ENCODE measurements at places on chromosomes 4 and X.

- DNase-seq: no peak
Observed at GRCh38 chrX:118448273-118448783, 47.3 kb upstream of the DOCK11 start.

GRCh38 chr4:29581457-29581856, 1138.7 kb upstream of the PCDH7 start:
- DNase-seq: no peak

- no peak for DNase-seq
Observed at GRCh38 chrX:10017872-10018271, 50.7 kb downstream of the CLDN34 start.

DNA sequence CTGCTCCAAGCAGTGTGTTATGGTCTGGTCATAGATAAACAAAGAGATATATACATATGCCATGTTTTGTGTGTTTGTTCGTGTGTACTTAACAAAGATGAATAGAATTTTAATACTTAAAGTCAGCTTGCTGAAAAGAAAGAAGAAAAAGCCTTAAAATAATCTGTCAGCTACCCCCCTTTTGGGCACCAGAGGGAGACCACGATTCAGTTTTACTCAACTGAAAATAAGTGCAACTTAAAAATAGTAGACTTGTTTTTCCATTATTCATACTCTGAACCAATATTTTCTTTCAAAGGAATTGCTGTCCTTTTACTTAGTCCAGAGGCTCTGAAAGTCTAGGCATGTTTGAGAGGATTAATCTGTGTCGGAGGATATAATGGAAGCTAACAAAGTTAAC, 181.7 kb upstream of the AGTR2 start:
- DNase-seq: no peak

- no peak for DNase-seq
Observed at GRCh38 chr4:176066757-176067156, 1.1 kb downstream of the WDR17 start.

- no peak for DNase-seq
Observed at GRCh38 chr4:3034231-3034630, 40.1 kb downstream of the HTT-AS start.

GRCh38 chrX:72122621-72123337, 8.9 kb downstream of the RTL5 start:
- no peak for DNase-seq

DNA sequence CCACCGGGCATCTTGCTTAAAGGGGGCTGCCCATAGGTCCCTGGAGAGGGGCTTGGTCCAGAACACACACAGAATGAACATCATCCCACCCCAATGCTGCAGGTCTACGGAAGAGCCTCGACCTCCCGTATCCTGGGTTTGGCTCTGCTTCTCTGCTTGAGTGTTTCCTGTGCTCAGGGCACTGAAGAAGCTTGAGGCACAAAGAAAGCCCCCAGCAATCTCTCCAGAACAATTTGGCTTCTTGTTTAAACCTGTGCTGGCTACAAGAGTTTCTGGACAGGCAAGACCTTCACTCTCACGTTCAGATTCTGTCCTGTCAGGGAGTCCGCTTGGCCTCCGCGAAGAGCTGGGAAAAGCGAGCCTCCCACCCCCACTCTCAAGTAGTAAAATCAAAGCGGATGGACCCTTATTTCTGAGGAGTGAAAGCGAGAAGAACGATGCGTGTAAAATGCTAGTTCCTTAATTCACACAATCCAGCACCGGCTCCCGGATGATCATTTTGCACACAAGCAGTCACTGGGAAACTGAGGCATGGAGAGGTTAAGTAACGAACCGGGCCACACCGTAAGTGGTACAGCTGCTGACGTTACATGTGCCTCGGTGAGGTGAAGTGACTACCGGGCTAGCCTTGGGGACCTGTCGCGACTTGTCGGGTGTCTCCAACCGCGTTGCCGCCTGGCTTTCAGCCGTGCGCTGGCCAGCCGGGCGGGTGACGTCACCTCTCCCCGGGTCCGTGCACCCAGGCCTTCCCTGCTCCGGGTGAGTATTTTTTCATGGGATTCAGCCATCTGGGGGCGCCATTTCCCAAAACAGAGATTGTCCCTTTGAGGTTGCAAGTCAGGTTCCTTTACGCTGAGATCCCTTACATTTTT, 3.1 kb upstream of the SFRP2 start:
- peak; percentile 85 for DNase-seq

- no peak for DNase-seq
Observed at GRCh38 chr4:137819964-137820383, 287.7 kb upstream of the PCDH18 start.

- DNase-seq: no peak
Observed at GRCh38 chrX:13022926-13023325, 21.5 kb downstream of the FAM9C start.

DNA sequence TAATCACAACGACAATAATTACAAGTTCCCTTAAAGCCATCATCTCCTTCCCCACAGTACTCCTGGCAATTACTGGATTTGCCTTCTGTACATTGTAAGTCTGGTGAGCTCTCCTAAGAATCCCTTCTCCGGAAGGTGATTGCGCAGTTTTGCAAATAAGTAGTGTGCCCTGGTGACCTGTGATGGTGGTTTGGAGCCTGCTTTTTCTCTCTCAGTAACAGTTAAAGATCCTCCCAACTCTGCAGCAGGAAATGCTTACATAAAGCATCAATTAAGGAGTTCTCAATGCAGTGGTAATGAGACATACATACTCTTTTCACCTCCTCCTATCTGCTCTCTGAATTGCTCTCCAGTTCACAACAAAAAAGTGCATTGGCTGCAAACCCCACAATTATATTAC, 159.7 kb downstream of the SH2D1A start:
- no peak for DNase-seq

DNA sequence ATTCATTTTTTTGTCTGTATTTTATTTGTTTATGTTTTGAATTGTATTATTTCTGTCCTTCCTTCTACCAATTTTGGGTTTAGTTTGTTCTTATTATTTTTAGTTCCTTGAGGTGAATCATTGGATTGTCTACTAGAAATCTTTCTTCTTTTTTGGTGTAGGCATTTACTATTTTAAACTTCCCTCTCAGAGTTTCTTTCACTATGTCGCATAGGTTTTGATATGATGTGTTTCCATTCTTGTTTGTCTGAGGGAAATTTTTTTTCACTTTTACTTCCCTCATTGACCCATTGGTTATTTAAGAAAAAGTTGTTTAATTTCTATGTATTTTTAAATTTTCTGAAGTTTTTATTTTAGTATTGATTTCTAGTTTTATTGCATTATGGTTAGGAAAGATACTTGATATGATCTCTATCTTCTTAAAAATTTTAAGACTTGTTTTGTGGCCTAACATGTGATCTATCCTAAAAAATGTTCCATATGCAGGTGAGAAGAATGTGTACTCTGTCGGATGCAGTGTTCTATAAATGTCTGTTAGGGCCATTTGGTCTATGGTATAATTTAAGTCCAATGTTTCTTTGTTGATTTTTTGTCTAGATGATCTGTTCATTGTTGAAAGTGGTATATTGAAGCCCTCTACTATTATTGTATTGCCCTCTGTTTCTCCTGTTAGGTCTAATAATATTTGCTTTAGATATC, 68.8 kb downstream of the IL15 start:
- DNase-seq: no peak

DNA sequence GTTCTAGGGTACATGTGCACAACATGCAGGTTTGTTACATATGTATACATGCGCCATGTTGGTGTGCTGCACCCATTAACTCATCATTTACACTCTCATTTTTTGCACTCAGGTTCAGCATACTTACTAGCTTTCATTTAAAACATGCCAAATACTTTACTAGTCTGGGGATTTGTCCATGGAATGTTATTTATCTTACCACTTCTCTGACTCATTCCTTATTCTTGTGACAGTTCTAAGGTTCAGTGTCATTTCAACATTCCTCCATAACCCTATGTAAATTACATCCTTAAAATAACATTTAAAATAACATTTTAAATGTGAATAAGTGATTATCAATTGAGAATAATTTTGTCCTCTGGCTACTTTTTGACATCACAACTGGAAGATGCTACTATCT, 19.5 kb upstream of the SYTL5 start:
- DNase-seq: no peak

DNA sequence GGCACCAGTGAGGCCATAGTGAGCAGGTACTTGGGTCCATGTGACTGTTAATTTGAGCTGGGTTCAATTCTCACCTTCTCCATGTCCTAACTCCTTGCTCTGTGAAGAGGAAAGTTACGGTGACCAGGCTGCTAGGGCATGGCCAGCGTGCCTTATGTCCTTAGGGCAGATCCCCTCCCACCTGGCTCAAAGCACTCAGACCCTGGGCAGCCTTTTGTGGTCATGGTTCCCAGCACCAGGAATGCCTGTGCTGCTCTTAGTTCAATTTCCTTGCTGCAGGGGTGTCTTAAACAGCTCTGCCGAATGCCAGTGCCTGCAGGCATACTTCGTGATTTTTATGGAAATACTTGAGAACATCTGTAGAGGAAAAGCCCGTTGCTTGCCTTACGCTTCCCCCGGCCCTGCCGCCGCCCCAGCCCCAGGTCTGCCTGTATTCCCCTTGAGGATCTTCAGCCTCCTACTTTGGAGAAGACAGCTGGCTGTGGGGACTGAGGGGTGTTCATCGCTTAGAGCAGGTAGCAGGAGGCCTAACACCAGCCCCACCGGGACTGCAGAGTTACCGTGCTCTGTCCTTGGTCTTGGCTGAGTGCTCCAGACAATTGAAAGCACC, 3.1 kb upstream of the CDK16 start:
- DNase-seq: no peak

DNA sequence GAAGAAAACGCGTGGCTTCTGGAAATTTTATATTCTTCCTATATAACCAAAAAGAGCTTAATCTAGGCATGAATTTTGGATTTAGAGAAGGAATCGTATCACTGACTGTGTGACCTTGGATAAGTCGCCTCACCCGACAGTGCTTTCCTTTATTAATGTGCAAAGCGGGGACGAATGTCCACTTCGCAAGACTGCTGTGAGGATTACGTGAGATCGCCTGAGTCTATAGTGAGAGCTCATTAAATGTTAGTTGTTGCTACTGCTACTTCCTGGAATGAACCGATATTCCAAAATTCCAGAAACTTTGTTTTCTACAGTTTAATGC, 448 bp upstream of the TBC1D8B start:
- no peak for DNase-seq

- DNase-seq: peak; percentile 60
Observed at GRCh38 chr4:142846108-142846728, at the start of gene INPP4B. Gene INPP4B (minus strand): TSS chr4:142846301.

DNA sequence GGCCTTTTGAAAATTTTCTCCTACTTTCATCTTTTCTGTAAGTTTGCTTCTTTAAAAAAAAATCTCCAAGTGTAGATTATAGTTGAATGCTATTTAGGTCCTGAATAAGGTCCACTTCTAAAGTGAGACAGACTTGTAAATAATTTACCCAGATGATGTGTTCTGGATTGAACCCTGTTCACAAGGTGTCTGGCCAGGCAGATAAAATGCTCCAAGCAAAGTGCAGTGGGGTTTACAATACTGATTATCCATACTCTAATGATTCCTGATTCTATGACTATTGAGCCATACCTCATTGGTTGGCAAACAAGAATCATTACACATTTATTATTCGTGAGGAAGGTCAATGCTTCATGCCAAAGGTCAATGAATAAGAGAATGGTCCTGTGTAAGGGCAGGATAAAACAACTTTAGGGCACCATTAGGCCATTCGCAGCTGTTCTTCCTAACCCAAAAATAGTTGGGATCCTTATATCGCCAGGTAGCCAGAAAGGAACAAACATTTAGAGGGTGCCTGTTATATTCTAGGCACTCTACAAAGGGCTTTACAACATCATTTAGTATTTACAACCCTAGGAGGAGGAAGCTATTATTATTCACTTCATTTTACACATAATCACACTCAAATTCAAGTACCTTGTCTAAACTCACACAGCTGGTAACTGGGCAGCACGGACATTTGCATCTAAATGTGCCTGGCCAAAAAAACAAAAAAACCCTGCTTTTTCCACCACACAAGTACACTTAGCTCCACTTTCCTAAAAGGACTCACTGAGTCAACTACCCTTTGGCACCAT, 18.6 kb upstream of the SAT1 start:
- DNase-seq: no peak

- DNase-seq: no peak
Observed at GRCh38 chrX:38055170-38055847, 49.0 kb downstream of the SYTL5 start.

- no peak for DNase-seq
Observed at GRCh38 chr4:60581919-60582536, 618.1 kb upstream of the ADGRL3 start.

DNA sequence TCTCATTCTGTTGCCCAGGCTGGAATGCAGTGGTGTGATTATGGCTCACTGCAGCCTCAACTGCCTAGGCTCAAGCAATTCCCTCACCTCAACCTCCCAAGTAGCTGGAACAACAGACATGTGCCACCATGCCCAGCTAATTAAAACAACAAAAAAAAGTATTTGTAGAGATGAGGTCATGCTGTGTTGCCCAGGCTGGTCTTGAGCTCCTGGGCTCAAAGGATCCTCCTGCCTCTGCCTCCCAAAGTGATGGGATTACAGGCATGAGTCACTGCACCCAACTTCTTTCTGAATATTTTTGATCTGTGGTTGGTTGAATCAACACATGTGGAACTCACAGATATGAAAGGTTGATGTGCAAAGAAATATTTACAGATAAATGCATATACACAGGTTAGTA, 18.5 kb upstream of the SEPTIN11 start:
- no peak for DNase-seq

GRCh38 chr4:62531731-62532130, 1331.6 kb downstream of the ADGRL3 start:
- no peak for DNase-seq
